Adrenal gland (tissue), 19 donors: ENCODE measurements at places on chromosomes 5 and 9. TPM values are rescaled to one million over a fixed set of nuclear protein-coding genes. Genes with fewer than 3 reads are reported as not detected.

- DNase-seq, result no peak
Measured at GRCh38 chr5:37815913-37816312, 23.9 kb downstream of the GDNF start.

SERF1B gene
- polyA plus RNA-seq, result 26.1 TPM

DNA sequence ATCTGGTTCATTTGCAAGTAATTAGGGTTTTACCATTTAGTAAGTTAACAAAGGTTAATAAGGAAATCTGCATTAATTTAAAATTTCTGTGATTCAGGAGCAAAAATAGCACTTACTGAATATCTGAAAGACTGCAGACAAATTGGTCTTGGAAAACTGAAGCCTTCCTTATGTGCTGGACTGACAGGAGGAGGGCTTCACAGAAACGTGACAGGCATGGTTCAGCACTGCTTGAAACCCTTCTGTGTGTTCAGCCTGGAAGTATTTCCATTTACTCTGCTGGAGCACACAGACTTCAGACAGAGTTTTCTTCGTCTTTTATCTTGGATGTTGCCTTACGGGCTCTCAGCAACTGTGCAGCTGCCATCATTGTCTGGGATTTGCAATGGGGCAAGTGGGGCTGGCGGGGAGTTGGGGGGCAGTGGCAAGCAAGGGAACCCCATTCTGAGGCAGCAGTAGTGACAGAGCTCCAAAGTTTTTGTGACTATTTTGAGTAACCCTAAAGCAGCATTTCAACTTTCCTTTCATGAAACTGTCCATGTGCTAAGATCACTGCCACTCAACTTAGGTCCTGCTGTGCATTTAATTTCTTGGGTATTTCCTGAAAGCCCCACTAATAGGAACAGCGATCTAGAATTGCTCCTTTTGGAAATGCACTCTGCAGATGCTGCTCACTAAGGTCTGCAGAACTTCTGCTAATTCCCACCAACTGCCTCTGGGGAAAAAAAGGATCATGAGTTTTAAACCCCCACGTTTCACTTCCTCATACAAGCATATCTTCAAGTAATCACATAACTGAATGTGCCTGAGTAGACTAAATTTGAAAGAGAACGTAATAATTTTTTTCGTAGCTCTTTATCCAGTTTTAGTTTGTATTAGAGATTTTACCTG, 56.6 kb downstream of the KCNN2 start:
- DNase-seq, result no peak

DNA sequence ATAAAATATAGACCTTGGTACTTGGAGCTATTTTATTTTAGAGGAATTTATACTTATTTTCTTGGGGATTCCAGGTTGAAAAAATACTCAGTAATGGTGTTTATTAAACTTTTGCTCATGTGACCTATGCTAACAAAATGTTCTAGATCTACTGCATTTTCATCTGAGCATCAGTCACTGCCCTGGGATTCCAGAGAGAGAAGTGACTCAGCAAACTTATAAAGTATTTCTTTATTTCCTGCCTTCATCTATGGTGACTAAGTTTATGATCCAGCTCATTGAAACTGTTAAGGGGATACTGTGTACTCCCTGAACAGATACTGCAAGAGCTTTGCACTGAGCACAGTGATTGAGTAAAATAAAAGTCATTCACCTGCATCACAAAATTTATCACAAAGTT, 298.5 kb upstream of the CDH18 start:
- no peak for DNase-seq

FOXD1 gene
- 4.5 TPM for polyA plus RNA-seq
